ENCODE measurements at places on chromosomes 12 and 14.

DNA sequence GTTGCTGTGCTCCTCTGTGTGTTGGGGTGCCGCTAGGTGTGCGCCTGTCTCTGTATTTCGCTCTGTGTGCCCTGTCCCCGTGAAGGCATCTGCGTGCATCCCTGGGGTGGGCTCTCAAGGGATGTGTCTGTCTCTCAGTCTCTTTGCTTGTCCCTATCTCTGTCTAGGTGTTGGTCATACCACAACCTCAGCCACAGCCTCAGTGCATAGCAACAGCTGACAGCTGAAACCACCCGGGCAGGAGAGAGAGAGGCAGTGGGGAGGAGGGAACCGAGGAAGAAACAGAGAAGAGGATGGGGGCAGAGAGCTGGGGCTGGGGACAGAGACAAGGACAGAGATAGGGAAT is 953 bp upstream of the NXPH4 start:
- no peak for DNase-seq

DNA sequence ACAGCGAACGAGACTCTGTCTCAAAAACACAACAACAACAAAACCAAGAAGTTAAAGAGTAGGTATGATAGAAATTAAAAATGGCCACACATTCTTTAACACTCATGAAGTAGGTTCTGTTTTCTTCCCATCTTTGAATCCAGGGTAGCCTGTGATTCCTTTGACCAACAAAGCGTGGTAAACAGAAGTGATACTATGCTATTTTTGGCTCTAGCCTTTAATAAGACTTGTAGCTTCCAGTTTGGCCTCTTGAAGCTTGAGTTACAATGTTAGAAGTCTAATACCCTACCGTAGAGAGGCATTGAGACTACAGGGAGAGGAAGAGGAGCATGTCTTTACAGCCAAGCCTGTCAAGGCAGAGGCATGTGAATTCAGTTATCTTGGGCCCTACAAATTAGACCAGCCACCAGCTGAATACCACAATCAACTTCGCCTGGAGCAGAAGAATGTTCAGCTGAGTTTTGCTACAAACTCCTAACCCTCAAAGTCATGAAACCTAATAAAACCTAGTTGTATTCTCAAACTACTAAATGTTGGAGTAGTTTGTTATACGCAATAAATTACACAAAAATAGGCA is 4.9 kb upstream of the NEMF start:
- no peak for DNase-seq

DNA sequence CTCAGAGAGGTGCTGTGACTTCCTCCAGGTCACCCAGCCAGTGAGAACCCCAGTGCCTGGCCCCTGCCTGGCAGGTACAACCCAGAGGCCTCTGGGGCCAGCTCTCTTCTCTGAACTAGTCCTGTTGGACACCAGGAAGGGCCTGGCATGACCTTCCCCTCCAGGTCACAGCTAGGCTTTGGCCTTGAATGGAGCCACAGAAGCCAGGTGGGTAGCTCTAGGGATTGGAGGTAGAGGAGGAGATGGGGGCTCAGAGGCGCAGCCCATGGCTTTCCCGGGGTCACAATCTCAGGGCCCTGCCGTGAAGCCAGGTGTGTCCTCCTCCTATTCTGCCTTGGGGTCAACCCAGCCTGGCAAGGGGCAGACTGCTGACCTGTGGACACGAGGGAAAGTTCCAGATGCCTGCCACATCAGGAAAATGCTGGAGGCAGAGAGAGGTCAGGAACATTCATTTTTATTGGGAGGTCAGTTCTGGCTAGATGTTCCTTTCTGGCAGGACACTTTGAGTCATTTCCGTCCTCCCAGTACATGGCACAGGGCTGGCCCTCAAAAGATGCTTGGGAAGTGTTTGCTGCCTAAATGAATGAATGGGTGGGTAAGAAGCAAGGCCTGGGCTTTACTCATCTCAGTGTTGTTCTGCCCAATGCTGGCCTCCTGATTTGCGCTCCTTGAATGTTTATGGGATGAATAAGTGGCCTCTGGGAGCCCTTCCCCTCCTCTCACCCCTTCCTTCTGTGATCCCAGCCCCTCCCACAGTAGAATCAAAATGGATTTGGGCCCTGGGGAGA is 25.4 kb downstream of the FAM222A start:
- DNase-seq: no peak

GRCh38 chr12:53055471-53056266 is 5.8 kb downstream of the TNS2 start:
- no peak for DNase-seq

DNA sequence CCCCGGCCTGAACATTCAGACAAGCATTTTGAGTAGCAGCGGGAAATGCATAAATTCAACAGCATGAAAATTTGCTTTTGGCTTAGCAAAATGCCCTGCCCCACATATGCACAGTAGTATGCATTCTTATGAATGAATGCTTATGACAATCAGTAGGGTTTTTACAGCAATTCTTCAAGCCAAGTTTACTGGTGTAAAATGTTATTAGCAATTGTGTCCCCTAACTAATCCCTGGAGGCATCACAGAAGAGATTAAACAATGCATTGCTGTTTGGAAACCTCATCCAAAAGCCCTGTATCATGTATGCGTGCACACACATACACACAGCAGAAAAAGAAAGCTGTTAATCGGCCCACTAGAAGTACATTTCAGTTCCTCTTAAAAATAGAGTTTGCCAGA is 406.5 kb downstream of the LRIG3 start:
- DNase-seq: no peak

- DNase-seq: no peak
These were observed 207.0 kb downstream of the CALM1 start for GRCh38 chr14:90603841-90604240.

- no peak for DNase-seq
These were observed 19.8 kb downstream of the ZBTB42 start for GRCh38 chr14:104820669-104821228.

DNA sequence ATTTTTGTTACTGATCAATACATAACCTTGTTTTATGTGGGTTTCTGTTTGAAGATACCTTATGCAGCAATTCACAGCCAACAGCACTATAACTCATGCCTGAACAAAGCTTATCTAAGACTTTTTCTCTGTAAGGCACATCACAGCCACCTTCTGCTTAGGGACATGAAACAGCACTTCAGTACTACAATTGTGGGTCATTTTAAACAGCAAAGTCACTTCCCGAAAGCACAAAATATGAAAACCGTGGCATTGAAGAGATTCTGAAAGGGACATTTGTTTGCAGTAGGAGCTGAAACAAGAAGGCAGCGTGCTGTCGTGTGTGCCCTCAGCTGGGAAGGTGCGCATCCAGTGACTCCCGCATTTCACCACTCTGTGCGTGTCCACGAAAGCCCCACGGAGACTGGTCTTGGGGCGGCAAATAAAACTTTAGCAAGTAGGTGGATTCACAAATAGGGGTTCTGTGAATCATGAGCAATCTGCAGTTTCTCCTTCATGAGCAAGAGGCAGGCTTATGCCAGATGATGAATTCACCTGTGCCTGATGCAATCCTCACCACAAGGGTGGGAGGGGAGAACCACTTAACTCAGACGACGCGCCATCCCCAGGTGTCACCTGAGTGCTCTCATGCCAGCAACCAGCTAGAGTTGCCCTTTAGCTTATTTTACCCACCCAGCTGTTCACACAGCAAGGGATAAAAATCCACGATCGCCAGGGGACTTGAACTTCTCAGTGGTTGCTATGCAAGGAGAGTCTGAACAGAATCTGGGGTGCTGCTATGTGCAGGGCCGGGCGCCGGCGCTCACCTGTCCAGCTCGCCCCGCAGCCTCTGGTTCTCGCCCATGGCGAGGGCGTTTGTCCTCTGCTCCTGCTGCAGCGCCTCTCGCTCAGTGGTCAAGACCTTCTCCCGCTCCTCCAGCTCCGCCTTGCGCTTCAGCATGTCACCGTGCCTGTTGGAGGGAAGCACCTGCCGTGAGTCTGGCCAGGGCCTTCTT is 54.9 kb upstream of the GPR68 start:
- no peak for DNase-seq

DNA sequence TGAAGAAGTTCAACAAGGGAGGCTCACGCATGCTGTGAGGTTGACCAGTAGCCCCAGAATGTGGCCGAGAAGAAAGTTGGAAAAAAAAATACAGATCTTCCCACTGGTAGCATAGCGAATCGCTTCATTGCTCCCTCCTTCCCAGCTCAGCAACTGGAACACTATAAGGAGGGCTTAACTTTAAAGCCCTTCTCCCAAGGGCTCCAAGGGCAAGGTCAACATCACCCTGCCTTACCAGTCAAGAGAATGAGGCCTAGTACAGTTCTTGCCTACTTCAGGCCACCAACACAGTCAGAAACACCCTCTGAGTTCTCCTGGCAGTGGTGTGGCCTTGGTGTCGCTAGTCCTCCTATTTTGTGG is 14.4 kb downstream of the OXA1L start:
- no peak for DNase-seq

DNA sequence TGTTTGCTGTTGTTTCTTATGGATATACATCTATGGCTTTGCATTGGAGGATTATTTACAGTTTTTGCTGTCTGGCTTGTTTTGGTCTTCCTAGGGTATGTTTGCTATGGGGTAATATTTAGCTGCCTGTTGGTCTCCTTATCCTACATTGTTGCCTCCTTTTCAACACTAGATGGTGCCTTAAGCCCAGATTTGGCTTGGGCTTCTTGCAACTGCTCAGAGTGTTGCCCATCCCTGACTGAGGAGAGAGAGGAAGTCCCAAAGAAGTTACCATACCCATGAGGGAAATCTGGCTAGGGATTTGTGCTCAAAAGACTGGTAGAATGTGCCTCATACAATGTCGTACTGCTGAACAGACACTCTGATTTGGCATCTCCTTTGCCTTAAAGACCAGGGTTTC is 94.6 kb upstream of the MUCL1 start:
- DNase-seq: peak; percentile 42

- DNase-seq: no peak
These were observed 179.9 kb upstream of the PELI2 start for GRCh38 chr14:55938249-55938791.

DNA sequence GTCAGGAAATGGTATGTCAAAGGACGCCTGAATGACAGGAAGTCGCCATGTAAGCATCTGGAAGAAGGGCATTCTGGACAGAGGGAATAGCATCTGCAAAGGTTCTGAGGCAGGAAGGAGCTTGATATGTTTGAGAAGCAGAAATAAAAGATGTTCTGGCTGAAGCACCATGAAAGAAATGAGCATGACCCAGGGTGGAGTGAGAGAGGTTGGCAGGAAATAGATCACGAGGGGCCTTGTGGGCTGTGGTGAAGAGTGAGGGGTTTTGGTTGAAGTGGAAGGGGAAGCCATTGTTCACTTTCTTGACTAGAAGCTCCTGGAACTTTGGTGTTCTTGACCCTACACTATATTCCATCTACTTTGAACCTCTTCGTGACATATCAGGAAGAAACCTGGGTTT is 99.4 kb upstream of the PARP11 start:
- no peak for DNase-seq

DNA sequence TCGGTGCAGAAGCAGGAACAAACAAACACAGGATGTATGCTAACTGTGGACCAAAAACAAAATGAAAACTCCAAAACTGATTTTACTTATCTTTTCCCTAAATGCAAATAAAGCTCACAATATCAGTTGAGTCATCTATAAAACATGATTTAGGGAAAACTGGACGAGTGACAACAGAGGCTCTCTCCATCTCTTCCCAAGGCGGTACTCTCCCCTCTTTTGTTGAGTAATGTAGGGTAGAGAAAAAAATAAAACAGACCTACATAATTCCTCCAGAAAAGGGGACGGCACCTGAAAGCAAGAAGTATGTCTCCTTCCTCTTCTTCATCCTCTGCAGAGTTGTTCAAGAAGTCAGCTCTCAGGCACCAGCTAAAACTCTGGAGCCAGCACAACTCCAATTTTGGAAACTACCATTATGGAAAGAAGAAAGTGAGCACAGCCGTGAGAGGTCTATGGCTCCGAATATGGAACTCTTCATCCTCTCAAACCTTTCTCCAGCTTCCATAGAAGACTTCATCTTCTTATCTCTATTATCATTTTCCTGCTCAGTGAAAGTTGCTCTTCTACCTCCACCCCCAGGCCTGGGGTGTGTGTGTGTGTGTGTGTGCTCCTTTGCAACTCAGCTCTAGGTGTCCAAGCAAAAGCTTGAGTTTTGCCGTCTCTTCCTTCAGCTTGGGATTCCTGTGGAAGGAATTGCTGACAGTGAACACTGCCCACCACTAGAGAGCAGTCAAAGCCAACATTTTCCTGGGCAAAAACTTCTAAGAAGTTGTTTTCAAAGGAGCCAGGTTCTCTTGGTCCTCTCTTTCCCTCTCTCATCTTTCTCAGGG is 155.4 kb downstream of the DIO2 start:
- no peak for DNase-seq

- DNase-seq: no peak
These were observed 519 bp downstream of the JAG2 start for GRCh38 chr14:105168093-105168420.

GRCh38 chr12:65962921-65963861 is 138.9 kb downstream of the HMGA2 start:
- DNase-seq: peak; percentile 57

DNA sequence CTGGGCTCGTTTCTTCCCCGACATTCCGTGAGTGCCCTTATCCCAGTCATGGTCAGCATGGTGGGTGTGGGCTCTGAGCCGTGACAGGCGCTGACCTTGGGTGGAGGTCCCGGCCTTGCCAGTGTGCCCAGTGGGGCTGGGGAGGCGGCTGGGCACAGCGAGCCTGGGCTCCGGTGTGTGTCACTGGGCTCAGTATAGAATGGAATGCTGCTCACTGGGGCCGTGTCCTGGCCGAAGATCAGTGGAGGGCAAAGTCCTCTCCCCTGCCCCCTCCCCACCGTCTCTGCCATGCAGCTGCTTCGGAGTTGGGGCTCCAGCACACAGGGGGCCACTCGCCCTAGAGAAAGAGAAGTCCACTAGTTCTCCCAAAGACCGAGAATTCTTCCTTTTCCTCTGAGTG is 164.4 kb downstream of the TSPAN9 start:
- DNase-seq: no peak

DNA sequence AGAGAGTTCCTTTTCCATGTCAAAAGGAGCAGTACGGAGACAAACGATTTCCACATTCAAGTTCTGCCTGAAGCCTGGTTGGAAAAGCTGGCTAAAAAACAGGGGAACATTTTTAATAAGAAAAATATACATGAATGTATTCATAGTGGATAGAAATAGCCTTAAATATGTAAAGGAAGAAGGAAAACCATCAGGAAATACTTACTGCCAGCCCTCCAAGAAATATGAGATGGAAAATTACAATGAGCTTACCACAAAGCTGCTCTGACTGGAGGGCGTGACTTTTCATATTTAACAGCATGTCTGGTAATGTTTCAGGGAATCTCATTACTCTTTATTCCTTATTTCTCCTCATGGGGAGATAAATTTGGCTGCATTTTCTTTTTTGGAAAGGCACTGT is 75.9 kb upstream of the ZDHHC17 start:
- no peak for DNase-seq

GRCh38 chr14:81557146-81557545 is 23.5 kb upstream of the SEL1L start:
- DNase-seq: no peak

GRCh38 chr14:77838831-77839511 is 39.1 kb downstream of the ADCK1 start:
- no peak for DNase-seq

DNA sequence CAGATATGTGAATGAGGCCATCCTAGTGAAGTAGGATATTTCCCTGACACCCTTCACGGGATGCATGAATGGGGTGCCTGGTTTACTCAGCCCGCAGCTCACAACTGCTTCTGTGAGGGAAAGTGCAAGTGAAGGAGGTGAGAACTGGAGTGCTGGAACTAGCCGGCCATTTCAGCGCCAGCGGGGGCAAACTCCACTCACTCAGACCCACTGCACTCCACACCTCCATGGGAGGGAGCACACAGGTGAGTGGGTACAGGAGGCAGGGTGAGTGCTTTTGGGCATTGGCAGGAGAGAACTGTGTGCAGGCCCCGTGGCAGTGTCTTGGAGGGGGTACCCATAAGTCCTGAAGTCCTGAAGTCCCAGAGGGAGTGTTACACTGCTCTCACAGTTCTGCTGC is 1008.4 kb downstream of the SLC6A15 start:
- no peak for DNase-seq

GRCh38 chr14:61120576-61120975 is 139.5 kb downstream of the SLC38A6 start:
- no peak for DNase-seq
